ENCODE measurements at places on chromosomes 4 and X.
A peak's percentile ranks its signal among the peaks of the same experiment; 100 is the strongest.

DNA sequence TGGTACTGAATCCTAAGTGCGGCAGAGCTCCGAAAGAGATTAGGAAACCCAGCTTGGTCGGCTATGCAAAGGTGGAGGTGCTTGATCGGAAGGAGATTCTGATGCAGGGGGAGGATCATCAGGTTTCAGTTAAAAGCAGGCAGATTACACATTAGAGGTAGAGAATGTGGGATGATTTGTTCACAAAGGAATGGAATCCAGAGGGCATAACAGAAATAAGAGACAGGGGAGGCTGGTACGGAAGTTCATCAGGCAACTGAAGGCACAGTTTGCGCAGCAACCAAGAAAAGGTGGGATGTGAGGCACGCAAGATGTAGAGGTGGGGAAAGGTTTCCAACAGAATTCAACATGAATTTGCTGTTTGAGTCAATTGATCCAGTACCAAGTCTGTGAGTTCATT, 424 bp upstream of the ZNF330 start:
- no peak for DNase-seq

DNA sequence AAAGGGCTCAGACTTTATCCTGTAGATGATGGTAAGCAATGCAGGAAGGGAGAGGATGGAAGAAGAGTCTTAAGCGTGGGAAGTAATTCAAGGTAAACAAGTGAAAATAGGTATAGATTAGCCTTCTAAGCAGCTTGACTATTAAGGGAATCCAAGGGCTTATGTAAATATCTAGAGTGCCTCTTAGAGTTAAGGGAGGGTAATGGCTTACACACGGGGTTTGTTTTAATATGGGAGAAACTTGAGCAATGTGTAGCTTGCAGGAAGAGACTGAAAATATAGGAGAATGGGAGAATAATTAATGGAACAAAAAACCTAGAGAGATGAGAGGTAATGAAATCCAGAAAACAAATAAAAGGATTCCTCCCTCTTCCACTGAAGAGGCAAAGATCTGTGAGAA, 12.8 kb upstream of the SAP30 start:
- DNase-seq, result no peak

- no peak for DNase-seq
Measured at GRCh38 chr4:183936574-183937345, 31.7 kb downstream of the STOX2 start.

DNA sequence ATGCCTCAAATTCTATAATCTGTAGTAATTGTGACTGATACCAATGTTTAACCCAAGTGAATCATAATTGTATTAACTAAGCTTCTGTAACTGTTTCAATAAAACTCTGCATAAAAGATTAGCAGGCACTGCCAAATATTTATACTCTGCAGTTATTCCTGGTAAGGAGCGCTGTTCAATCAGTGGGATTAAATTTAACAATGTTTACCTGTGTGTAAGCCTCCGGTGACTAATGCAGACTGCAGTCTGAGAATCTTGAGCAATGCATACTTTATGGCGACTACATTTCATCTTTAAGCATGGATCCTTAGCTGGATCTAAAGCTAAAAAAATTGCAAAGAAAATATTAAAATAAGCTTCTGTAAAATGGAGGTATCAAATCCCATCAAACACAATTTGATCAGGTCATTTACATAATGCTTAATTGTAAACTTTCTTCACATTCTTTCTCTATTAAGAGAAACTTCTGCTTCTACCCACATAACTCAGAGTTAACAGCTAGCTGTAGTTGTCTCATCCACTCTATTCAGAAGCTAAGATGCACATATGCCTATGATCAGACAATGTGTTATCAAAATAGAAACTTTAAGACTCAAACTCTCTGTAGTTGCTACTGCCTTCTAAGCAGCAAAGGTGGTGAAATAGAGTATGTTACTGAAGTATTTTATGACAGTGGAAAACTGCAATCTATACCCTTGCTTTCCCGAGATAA, 234.0 kb downstream of the SPOCK3 start:
- no peak for DNase-seq

GRCh38 chr4:106898621-106899230, 137.4 kb downstream of the DKK2 start:
- DNase-seq, result peak; percentile 23

- DNase-seq, result no peak
Measured at GRCh38 chr4:27215220-27215826, 354.7 kb downstream of the STIM2 start.

DNA sequence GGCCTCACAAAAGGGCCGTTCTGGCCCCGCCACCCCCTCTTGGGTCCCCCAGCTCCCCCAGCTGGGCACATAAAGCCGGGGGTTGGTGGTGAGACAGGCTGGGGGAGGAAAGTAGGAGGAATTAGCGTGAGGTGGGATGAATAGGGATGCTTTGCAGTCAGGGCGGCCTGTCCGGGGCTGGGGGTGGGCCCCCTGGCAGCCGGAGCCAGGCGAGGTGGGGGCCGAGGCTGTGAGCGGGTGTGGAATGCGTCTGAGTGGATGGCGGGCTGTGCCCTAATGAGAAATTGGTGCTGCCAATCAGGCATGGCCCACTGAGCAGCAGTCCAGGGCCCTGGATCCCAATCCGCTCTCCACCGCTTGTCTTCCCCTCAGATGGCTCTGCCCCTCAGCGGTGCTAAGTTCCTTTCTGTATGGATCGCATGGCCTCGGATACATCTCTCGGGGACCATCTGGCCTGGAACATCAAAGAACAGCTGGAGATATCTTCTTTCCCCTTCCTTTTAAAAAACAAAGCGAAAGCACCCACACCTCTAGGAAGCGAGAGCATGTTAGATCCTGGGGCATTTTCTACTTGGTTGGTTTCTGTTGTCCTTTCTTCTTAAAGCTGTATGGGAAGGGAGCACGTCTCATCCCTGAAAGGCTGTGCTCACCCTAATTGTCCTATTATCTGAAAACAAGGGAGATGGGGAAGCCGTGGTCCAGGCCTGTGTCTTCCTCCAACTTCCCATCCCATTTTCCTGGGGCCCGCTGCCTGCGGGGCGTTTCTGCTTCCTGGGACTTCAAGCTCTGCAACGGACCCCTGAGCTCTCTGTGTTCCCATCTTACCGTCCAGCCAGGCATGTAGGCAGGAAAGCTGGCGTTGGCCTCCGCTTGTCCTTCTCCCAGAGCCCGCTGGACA, 106.9 kb downstream of the SORCS2 start:
- no peak for DNase-seq

GRCh38 chr4:38509551-38509950, 154.4 kb upstream of the KLF3 start:
- no peak for DNase-seq

DNA sequence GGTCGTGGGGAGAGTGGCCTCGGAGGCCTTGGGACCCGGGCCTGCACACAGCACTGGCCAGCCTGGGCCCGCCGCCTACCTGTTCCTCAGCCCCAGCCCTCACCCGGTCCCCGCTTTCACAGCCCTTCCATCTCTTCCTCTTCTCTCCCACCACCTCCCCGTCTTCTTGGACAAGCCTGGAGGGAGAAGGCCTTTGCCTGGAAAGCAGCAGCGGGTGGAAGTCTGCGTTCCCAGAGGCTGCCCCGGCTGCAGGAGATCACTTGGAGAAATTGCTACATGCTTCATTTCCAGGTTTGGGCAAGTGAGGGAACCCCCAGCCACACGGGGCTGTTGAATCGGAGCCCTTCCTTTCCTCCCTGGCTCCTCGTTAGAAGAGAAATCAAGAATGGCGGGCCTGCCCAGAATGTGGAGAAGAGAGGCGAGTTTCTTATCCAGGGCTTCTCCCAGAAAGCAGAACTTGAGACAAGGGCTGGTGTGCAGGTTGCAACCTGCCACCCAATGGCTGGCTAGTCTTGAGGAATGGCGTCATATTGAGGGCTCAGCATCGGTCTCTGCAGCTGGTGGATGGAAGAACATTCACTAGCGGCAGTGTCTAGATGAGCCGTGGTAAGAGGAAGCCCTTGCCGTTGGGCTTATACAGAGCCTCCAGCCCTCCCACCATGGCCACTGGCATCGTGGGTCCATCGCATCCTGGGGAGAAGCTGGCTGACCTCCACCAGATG, 1.2 kb upstream of the PDZD4 start:
- no peak for DNase-seq

DNA sequence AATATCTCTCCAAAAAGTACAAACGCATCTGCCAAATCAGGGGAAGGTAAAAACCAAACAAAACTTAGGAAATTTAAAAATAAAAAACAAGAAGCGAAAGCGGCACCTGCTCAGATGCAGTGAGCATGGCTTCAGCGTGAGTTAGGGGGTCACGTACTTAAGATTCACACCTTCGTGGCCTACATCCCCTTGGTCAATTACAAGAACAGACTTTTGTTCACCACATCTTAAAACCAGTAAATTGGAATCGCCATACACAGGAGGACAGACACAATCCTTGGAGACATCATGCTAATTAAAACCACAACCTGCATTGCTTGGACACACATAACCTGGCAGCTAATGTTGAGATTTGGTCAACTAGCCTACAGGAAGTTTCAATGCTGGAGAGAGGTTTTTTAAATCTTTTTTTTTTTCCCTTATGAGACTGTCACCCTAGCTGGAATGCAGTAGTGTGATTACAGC, 12.5 kb upstream of the SEL1L3 start:
- DNase-seq, result no peak

- no peak for DNase-seq
Measured at GRCh38 chr4:128880662-128881061, 71.2 kb downstream of the JADE1 start.

DNA sequence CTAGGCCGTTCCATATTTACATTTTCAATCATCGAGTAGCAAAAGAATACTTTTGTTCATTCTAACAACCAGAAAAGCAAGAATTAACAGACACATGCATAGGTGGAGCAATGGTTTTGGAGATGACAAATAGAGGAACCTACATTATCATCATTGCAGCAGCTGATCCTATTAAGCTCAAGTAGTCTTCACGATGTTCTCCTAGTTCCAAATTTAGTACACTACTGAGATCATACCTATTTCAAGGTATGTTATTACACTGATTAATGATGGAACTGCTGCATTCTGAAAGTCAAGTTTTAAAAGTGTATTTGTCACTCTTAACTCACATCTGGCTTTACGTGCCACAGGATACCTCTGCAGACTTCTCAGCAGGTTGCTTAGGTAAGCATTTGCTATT, 87.4 kb downstream of the ADGRA3 start:
- no peak for DNase-seq

- DNase-seq, result no peak
Measured at GRCh38 chrX:18949291-18949943, 34.5 kb downstream of the PHKA2 start.

GRCh38 chrX:42127563-42127962, 204.2 kb upstream of the CASK start:
- DNase-seq, result no peak

GRCh38 chr4:41065434-41066006, 148.8 kb downstream of the APBB2 start:
- no peak for DNase-seq

GRCh38 chrX:88883200-88883599, 136.2 kb downstream of the CPXCR1 start:
- DNase-seq, result no peak

GRCh38 chr4:188691811-188692210, 552.6 kb downstream of the TRIML1 start:
- no peak for DNase-seq

GRCh38 chrX:7147413-7147977, at the start of gene STS:
Gene STS, plus strand, starts transcription at chrX:7147712. Its CDS starts 105,488 bp downstream, at chrX:7253200.
- peak; percentile 47 for DNase-seq

DNA sequence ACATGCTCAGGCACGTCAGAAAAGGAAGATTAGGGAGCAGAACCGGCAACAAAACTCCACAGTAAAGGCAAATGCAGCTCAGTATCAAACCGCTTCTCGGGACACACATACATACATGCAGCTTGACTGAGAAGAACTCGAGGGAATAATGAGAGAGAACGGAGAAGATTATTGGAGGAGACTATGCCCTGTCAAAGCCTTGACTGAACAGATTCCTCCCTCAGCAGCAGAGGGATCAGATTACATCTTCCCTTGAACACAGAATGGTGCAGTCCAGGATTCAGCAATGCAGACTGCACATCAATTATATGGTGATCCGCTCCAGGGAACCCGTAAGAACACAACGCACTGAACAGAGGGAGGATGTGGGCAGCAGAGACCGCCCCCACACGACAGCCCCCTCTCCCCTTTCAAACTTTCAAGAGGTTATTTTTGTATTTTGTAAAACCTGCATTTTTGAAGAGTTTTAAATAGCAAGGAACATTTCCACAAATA, 183.2 kb downstream of the FBXW7 start:
- peak; percentile 91 for DNase-seq

GRCh38 chrX:133307094-133307493, 88.9 kb upstream of the TFDP3 start:
- no peak for DNase-seq

DNA sequence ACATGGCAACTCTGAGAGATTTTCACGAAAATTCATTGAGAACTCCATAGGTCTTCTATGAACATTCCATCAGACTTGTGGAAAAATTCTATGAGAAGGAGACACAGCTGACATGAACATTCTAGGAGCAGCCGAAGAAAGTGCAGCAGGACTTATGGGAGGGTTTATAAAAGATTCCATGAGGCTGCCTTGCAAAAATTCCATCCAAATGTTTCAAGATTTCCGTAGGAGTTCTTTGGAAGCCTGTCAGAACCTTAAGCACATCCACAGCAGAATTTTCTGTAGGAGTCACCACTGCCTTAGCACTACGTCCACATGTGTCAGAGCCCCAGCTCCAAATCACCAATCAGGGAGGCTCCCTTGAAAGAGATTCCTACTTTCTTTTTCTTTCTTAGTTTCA, 67.0 kb upstream of the MSX1 start:
- no peak for DNase-seq

- DNase-seq, result no peak
Measured at GRCh38 chr4:38577462-38577861, 86.5 kb upstream of the KLF3 start.

DNA sequence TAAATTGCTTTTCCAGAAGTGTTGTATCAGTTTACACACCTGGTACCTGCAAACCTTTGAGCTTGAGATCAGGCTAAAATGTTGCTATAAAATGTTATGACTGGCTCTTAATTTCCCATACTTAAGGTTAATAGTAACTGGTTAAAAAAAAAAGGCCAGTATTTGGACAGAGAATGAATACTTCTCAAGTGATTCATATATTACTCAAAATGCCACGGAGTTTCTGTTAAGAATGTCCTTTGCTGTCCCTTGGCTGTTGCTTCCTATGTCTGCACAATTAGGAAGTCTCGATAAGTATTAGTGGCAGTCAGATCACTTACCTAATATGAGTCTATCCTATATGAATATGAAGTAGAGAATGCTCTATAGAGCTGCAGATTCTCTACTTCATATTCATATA, 232.2 kb upstream of the IGFBP7 start:
- DNase-seq, result no peak

DNA sequence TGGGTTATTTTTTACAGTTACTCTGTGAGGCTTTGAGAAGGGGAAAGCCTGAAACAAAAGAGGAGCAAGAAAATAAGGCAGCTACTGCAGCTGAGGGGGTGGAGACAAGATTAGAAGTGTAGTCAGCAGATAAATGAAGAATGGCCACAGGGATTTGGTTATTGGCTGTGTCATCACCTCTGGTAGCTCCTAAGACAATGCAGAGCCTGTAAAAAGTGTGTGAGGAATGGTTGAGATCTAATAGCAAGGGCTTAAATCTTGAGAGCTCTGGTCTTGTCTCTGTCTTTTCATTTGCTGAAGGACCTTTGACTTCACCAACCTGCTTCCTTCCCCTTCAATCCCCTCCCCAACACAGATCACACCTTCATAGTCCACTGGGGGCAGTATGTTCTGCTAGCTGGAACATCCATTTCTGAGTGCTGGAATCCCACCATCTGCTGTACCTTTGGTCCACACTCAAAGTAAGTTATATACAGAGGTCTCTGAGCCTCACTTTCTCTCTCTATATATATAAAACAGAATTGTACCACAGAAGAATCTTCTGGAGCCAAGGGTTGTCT, 213.7 kb upstream of the ZIC3 start:
- no peak for DNase-seq

- no peak for DNase-seq
Measured at GRCh38 chrX:131728295-131729145, 184.6 kb downstream of the OR13H1 start.

Data from adrenal gland (tissue), 19 donors.